ENCODE measurements at places on chromosomes 13 and 19.

DNA sequence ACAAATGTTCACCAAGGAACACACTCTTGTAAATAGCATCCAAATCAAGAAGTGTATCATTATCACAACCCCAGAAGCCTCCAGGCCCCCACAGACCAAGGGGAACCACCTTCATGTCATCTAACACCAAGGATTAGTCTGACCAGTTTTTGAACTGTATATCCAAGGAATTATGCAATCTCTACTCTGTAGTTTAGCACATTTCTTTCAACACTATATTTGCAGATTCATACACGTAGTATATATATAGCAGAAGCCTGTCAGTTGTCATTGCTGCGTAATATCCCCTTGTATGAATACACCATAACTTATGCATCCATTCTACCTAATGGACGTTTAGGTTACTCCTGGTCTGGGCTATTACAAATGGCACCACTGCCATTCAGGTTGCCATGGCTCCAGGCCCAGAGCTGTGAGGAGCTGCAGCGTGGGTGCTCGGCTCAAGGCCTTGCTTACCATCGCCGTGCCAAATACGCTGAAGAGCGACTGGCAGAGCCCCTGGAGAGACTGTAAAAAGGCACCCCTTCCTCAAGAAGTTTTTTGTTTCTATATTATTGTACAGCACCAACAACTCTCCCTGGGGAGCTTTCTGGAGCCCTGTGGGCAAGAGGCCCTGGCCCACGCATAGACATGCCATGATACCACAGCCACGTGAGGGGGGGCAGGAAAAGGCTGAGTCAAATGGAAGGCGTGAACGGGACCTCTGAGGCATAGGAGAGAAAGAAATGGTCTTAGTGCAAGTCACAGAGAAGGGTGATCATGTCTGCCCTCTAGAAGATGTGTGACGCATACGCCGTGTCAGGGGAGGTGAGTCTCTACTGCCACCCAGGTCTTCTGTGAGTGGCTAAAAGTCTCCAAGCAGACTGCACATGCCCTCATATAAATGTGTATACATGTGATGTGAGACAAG is 10.8 kb downstream of the LATS2 start:
- DNase-seq = no peak

DNA sequence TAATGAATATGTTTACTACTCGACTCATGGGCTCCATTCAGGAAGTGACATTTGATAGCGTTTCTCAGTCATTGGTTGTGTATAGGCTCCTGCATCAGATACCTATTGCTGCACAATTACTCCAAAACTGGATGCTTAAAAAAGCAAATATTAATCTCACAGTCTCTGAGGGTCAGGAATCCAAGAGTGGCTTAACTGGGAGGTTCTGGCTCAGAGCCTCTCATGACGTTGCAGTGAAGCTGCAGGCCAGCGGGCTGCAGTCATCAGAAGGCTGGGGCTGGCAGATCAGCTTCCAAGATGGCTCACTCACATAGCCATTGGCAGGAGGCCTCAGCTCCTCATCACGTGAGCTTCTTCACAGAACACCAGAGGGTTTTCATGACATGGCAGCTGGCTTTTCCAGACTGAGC is 525.1 kb upstream of the NBEA start:
- DNase-seq = no peak

DNA sequence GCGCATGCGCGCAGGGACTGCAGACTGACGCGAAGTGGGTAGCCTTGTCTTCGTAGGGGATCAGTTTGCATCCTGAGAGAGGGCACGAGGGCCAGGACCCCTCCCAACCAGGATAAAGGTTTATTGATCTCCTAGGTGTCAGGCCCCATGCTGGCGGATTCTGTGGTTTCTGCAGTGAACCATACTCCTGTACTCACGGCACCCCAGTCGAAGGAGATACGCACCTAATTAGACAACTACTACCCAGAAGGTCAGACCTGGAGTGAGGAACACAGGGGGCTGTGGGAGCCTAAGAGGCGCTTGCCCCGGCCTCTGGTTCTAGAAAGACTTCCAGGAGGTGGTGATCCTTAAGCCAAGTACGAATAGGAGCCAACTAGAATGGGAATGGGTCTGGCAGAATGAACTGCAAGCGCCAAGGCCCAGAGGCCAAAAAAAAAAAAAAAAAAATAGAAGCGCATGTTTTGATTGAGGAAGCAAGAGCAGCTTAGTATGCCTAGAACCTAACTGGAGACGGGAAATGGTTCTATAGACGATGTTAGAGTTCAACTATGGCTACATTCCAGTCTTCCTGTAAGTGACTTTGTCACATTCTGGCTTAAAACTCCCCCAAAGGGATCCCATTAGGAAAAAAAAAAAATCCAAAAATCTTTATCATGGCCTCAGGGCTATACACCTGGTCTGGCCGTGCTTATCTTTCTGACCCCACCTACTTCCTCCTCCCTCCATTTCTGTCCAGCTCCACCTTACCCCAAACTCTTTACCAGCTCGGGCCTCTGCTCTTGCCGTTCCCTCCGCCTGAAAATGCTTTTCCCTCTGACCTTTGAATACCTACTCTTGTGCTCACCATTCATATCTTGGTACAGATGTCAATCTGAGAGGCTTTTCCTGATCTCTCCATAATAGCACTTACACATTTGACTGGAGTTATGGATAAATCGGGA is 902 bp upstream of the ZNF428 start:
- DNase-seq = no peak

GRCh38 chr19:35558400-35559280 is 4.8 kb downstream of the ATP4A start:
- DNase-seq = no peak
